Stimulated activated CD8-positive, alpha-beta memory T cell treated with anti-CD3 and anti-CD28 coated beads, Interleukin-15, amount 100 ng/mL, for 48 hours (primary cell): ENCODE measurements at places on chromosomes 2 and 18.

DNA sequence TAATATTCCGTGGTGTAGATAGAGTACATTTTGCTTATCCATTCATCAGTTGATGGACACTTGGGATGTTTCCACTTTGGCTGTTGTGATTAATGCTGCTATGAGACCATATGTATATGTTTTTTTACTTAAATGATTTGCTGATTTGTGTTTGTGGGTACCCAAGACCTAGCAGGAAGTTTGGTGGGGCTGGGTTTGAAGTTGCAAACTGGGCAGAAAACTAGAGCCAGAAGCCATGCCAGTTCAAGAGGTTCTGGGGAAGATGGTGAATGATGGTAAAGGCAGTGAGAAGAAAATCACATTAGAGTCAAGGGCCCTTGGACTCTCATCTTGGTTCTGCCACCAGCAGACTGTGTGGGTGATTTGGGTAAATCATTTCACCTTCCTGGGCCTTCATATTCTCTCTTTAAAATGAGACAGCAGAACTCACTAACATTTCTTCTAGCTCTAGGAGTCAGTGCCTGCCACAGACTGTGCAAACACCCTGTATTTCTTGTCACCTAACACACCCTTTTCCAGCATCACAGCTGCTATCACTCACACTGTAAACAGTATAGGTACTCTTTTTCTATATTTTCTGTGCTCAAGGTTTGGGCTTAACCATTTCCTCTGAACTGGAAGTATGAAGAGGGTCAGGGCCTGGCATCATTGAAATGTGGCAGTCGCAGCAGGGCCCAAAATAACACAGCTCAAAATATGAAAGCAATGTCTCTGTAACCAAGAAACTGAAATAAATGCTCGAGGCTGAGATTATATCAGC, 8.4 kb upstream of the CTLA4 start:
- no peak for DNase-seq

DNA sequence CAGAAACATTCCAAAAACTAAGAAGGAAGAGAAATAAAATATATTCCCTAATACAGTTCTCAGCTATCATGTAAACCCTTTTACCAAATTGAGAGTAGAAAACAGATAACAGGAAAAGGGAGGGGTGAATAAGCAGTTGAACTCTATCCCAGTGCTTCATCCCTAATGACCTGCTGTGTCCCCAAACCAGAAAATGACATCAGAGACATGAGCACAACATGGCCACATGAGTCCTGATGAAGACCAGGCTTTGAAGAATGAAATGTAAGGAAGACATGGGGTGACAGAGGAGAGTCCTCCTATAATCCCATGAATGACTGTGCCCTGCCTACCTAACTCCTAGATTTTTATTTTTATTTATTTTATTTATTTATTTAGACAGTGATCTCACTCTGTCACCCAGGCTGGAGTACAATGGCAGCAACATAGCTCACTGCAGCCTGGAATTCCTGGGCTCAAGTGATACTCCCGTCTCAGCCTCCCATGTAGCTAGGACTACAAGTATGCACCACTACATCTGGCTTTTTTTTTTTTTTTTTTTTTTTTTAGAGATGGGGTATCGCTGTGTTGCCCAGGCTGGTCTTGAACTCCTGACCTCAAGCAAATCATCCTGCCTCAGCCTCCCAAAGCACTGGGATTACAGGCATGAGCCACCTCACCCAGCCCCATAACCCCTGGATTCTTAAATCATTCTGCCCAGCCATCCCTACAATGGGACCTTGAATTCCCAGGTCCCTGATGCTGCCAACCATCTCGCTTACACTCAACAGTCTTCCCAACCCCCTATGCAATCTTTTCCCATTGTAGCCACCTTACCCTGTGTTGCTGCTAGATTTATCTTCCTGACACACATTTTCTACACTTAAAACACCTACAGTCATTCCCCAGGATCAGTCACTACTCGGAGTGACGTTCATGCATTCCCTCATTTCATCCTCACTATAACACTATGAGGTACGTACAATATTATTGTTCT, 64.5 kb downstream of the ANKRD44 start:
- no peak for DNase-seq

DNA sequence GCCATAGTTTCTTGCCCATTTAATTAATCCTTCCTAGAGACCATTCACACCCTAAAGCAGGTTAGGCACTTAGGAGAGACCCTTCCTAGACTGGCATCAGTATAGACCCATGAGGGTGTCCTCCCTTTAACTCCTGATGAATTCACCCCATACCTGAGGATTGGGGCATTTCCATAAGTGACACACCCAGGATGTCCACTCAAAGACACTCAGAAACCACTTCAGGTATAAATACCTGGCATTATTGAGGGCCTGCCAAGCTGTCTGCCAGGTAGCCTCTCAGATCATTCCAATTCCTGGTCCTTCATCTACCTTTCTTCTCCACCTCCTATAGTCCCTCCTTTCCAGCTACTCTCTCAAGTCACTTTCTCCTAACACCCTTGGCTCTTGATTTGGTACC, 57.5 kb upstream of the SLC14A2 start:
- no peak for DNase-seq

- DNase-seq: no peak
Observed at GRCh38 chr18:74582642-74583041, 15.0 kb upstream of the ZNF407 start.

- DNase-seq: no peak
Observed at GRCh38 chr2:15912203-15912602, 28.1 kb upstream of the MYCN start.

DNA sequence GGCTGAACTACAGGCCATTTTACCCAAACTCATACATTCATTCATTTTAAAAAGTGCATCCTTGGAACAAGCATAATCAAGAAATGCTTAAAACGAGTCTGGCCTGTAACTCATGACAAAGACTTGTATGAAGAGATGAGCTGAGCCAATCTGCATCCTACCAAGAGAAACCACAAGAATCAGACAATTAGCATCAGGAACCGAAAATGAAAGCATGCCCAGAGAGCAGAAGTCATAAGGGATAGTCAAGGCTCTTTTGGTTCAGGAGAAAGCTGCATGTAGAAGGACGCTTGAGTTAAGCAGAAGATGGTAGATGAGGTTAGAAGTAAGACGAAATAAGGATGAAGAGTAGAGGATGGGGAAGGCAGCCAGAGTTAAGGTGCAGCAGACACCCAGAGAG, 137.0 kb upstream of the CTNNA2 start:
- no peak for DNase-seq

GRCh38 chr2:39640107-39640506, 25.6 kb upstream of the TMEM178A start:
- DNase-seq: no peak

- DNase-seq: no peak
Observed at GRCh38 chr18:46868169-46868921, 49.0 kb downstream of the PIAS2 start.

GRCh38 chr2:217845301-217845700, 157.5 kb downstream of the TNS1 start:
- no peak for DNase-seq

DNA sequence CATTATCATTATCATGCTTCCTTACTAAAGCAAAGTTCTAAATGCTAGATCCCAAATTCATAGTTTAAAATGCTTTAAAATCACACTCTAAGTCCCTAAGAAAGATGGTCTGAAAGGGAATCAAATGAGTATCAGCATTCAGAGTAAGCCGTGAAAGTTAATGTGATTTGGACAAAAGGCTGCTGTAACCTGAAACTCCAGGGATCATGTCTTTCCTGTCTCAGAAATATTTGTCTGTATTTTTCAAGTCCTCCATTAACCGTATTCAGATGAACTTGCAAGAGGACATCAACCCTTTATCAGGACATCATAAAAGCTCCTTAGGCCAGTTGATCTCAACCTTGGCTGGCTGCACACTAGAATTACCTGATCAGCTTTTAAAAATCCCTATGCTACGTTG, 324.3 kb upstream of the PKDCC start:
- no peak for DNase-seq

- no peak for DNase-seq
Observed at GRCh38 chr2:127536707-127537541, 1.4 kb downstream of the MYO7B start.

GRCh38 chr18:28045880-28046279, 131.1 kb downstream of the CDH2 start:
- no peak for DNase-seq

DNA sequence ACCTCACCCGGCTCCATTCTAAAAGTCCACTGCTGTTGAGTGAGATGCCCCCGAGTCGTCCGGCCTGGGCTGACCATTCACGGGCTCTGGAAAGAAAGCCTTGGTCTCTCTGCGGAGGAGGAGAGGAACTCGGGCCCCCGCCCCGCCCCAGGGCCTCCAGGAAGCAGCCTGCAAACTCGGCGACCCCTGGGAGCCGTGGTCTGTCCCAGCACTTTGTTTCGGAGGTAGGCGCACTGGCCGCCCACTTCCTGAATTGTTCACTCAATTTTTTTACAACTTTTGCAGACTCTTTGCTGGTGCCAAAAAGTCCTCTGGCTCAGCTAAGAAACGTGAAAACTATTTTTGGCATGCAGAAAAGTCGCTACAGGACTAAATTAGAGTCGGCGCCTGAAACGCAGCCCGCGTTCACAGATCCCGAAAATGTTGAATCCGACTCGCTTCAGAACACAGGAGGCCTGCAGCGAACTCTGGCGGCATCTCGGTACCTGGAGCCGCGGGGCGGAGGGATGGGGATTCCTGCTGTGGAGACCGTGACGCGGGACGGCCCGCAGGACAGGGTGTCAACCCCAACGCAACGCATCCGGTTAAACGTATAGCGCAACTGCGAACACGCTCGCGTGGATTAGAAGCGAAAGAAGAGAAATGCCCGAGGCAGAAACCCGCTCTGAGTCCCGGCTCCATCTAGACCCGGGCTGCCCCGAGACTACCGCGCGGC, 1.5 kb downstream of the PXDN start:
- no peak for DNase-seq

- no peak for DNase-seq
Observed at GRCh38 chr2:108154366-108155061, 85.3 kb upstream of the SULT1C3 start.

- no peak for DNase-seq
Observed at GRCh38 chr2:182553483-182553882, 126.6 kb upstream of the PDE1A start.

- no peak for DNase-seq
Observed at GRCh38 chr2:27922842-27923241, 32.3 kb downstream of the BABAM2 start.

GRCh38 chr18:34796035-34796657, 86.0 kb downstream of the DTNA start:
- DNase-seq: no peak

- DNase-seq: no peak
Observed at GRCh38 chr2:169983506-169983905, 156.3 kb downstream of the UBR3 start.

GRCh38 chr2:51782921-51783765, 751.2 kb upstream of the NRXN1 start:
- DNase-seq: no peak

DNA sequence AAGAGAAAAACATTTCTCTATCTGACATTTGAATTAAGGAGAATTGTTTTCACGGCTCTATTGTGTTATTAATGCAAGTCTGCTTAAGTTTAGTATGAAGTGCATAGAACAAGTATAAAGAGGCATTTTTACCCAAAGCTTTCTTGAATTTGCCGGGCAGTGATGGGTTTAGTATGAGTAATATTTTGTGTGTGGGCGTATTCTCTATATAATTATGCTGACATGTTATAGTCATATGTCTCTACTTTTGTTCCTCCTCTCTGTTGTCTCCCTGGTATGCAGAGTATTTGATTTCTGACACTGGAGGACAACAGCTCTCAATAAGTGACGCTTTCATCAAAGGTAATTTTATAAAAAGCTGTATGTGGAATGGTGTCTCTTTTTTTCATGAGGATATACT, 45.9 kb downstream of the PIKFYVE start:
- DNase-seq: no peak

DNA sequence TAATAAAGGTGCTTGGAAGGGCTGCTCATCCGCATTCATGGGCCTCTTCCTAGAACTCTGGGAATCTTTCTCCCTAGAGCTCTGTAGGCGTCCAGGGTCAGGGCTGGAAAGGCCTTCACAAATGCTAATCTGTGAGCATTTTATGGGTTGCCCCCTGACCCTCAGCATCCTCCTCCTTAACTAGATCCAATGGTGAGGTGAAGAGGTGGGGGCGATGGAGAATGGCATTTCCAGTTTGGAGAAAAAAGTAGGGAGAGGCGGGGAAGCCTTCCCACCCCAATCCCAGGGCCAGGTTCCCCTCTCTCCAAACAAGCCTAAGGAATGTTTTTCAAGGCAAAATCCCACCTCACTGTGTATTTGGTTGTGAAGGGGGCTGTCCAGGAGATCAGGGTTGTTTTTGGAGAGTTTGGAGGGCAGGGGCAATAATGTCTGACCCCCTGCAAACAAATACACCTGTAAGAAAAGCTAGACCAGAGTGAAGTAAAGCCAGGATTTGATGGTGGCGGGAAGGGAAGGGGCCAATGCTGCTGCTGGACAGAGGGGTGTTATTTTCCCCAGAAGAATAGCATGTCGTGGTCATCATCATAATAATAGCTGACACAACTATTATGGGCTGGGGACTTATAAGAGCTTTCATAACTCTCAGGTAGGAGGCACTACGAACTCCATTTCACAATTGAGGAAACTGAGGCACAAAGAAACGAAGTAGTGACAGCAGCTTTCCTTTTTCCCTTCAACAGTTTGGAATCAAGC, 1.4 kb upstream of the MYCN start:
- no peak for DNase-seq

DNA sequence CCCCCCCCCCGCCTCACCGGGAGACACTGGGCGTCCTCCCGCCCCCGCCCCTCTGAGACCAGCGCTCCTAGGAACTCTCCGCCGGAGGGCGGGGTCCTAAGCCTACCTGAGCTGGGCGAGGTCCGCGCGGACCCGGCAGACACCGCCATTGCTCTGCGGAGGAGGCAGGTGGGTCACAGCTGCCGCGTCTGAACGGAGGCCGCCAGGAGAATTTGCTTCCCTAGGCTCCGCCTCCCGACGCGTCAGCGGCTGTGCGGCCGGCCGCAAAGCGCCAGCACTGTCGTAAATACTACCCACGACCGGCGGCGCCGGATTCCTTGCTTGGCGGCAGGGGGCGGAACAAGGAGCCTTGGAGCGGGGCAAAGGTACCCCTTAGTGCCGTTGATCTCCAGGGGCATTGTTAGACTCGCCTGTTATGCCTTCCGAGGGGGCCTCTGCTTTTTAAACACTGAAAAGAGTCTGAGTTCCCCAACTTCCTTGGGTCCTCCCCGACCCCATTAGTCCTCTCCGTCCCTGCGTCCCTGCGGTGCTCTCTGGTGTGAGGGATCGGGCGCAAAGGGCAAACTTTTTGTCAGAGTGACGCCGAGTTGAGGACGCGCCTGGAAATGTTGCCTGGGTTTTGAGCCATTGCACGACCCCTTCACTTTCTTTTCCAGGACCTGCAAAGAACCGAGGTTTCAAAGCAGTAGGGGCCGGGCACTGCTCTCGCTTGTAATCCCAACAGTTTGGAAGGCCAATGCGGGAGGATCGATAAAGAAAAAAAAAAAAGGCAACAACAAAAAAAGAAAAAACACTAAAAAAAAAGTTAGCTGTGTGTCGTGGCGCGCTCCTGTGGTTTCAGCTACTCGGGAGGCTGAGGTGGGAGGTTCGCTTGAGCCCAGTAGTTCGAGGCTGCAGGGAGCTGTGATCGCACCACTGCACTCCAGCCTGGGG, at the start of gene GGCX:
TSS of gene GGCX (minus strand) at position 214 of the 933 bp plus-strand sequence. CDS start at position 149, 65 bp downstream.
- DNase-seq: peak; percentile 94
